ENCODE measurements at places on chromosomes 5 and 9.

GRCh38 chr9:84789463-84789830 lies 119.9 kb downstream of the NTRK2 start:
- DNase-seq: no peak

DNA sequence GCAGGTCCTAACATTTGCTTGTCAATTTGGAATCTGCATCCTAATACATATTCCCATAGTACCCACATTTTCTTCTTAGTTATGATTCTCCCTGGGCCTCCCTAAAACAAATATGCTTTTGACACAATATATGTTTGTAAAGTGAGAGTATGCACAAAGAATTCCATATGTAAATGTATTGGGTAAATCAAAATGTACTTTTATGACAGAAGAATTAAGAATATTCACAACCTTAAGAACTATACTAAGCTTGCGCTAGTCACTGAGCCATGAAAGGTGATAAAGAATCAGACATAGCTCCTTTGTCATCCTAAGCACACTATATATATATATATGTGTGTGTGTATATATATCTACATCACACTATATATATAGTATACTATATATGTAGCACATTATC lies 438.5 kb downstream of the ACTL7B start:
- no peak for DNase-seq

DNA sequence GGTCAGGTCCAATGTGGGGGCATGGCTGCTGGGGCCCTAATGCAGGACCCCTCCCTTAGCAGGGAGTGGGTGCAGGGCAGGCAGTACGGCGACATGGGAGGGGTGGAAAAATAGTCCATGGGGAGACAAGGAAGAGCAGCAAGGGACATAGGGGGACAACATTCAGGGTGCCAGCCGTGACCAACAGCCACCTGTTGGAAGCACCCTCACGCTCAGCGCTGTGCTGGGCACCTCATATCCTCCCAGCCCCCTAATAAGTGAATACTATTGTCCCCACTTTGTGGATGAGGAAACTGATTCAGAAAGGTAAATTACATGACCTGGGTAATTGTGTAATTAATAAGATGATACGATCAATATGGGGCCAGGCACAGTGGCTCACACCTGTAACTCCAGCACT lies 3.0 kb upstream of the FIBCD1 start:
- no peak for DNase-seq

- no peak for DNase-seq
These were observed 96.2 kb upstream of the ICE1 start for GRCh38 chr5:5326115-5326758.

GRCh38 chr9:97978371-97979130 lies 4.6 kb upstream of the ANP32B start:
- DNase-seq: no peak

- DNase-seq: no peak
These were observed 67.3 kb upstream of the CEMIP2 start for GRCh38 chr9:71835596-71835995.

GRCh38 chr9:138003485-138004190 lies 126.1 kb downstream of the CACNA1B start:
- DNase-seq: no peak

DNA sequence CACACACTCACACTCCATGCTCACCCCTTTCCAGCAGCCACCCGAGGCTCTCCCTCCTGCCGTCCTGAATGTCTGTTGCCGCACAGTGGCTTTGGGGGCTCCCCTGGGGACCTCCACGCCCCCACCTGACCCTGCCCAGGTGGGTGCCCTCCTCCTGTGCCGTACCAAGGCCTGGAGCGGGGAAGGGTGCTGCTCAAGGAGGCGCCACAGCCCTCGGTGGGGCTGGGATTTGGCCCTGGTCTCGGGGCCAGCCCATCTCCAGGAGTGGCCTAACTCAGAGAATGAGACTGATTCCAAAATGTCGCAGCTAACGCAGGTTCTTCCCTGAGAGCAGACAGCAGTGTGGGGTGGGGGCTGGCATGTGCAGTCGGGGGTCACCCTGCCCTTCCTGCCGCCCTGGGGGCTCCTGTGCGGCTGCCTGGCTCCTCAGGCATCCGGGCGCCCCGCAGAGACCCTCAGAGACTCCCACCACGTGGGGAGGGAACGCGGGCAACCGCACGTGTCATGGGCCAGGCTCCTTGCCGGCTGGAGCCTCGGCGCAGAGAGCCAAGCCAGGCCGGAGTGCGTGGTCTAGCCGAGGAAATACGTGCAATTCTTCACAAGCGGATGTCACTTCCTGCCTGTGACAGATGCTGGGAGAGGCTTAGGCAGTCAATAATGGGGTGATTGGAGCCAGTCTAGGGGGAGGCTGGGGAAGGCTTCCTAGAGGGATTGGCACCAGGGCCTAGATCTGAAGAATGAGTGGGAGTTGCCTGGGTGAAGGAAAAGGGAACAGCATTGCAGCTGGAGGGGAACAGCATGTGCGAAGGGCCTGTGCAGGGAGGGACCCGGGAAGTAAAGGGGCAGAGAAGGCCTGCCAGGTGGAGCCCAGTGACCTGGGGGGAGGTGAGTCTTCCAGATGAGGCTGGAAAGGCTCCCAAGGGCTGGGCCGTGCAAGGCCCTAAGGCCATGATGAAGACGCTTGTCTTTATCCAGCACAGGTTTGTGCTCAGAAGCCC lies 44.1 kb downstream of the C9orf50 start:
- DNase-seq: no peak

DNA sequence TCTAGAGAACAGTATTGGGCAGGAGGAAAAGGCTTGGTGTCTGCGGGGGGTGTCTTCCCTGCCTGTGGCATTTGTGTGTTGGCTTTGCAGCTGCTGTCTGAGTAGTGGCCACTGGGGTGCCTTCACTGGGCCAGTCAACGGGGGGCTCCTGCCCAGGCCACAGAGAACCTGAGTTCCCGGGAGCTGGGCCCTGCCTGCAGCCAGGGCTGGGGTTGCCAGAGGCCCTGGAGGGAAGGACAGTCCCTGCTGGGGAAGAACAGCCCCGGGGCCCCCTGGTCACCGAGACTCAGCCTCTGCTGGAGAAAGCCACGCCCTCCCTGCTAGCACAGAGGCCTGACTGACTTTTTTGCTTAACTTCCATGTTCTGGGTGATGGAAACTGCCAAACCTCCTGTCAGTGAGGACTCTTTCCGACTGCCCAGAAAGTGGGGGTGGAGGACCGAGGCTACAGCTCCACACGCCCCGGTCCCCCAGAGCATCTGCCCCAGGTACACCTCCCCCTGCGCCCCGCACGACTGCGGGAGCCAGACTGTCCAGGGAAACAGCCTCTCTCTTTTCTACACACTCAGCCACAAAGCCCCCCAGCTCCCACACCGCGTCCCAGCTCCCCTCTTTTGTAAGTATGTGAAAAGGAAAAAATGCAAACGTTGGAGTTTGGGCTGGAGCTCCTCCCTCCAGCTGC lies 133.4 kb downstream of the DAB2IP start:
- no peak for DNase-seq

DNA sequence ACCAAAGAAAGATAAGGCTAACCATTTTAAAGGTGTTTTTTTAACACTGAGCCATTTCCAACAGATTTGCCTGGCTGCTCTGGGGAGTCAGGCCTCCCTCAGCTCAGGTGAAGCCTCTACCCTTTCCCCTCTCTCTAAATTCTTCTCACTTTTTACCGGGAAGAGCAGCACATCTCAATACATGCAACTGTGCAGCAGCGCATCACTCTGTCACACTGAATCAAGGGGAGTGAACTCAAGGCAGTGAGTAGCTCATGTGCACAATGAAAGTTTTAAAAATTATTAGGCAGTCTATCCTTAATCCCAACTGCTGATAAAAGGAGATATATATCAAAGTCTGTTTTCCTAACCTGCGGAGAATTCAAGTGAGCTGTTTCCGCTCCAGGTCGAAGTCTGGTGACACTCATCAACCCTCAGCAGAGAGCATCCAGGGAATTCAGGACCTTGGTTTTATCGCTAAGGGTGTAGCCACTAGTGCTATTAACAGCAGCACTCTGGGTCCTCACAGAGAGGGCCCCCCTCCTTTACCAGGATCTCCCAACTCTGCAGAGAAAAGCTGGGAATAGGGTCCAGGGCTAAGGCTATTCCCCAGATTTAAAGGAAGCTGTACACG lies 1.0 kb downstream of the CEMIP2 start:
- no peak for DNase-seq
